HS-27A (cell line): ENCODE measurements at places on chromosomes 4 and X.

GRCh38 chr4:151462554-151462953, 53.6 kb downstream of the FHIP1A start:
- no peak for DNase-seq

GRCh38 chr4:4426511-4427120, 39.7 kb downstream of the NSG1 start:
- DNase-seq, result no peak

DNA sequence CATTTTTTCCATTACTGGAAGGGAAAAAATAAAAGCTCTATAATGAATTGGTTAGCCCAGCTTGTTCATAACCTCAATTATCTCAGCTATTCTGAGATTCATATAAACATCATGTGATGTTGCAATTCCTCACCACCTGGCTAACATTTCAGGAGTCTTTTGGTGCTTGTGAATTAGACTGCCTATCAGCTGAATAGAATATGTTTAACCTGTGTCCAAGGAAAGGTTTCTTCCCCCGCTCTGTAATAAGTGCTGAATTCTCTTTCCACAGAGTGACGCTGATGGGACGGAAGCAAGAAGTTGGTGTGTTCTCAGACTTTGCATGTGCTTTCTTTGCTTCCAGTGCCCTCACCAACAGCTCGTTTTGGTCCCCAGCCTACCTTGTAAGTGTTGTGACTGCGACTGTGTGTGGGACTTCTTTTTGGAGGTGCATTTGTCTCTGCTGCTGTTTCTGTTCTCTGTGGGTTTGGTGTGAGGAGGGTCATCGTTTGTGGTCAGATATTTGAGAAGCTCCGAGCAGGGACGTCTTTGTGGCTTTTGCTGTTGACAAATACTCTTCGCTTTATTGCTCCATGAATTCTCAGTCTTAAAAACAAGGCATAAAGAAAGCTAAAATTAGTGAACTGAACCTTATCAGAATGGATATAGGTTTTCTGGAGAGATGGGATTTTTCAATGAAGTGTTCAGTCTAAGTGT, 61.7 kb downstream of the PPARGC1A start:
- no peak for DNase-seq

DNA sequence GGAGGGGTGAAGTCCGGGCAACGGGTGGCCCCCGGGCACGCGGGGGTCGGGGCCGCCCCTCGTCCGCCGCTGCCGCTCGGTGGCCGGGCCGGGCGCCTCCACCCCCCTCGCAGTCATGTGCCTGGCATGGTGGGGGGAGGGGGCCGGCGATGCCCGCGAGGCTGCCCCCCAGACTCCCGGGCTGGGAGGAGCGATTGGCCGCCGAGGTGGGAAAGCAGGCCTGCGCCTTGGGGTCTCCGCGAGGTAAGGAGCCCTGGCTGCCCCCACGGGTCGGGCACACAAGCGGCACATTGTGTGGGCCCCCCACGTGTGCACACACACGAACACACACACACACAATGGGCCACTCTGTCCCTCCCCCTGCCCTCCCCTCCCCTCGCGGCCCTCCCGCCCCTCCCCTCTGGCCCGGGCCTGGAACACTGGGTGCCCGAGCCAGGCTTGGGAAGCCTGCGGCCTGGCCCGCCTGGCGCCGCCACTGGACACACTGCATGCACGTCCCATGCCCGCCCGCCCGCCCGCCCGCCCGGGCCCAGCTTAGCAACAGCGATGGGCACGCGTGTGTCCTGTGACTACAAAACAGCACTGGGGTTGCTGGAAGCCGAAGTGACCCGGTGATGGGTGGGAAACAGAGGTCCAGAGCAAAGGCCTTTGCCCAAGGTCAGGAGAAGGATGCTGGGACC, 1.3 kb downstream of the SLC6A8 start:
- DNase-seq, result no peak

GRCh38 chr4:74670583-74670982, 123.7 kb downstream of the BTC start:
- no peak for DNase-seq

- DNase-seq, result no peak
Measured at GRCh38 chr4:169540774-169541173, 71.6 kb downstream of the NEK1 start.

DNA sequence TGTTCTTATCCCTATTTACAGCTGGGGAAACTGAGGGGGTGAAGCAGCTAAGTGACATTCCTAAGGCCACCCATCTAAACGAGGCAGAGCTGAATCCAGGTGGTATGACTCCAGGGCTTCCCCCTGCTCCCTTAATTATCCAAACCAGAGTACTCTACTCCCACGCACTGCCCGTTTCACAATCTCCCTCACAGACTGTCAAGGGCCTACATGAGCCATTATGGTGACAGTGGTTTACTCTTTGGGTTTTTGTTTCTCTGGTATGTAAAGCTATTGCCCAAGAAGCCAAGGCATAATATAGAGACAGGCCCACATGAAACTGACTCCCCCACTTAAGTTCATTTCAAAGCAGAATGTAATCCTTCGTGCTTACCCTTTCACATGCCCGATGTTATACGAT, 95.1 kb downstream of the NHS start:
- DNase-seq, result no peak

DNA sequence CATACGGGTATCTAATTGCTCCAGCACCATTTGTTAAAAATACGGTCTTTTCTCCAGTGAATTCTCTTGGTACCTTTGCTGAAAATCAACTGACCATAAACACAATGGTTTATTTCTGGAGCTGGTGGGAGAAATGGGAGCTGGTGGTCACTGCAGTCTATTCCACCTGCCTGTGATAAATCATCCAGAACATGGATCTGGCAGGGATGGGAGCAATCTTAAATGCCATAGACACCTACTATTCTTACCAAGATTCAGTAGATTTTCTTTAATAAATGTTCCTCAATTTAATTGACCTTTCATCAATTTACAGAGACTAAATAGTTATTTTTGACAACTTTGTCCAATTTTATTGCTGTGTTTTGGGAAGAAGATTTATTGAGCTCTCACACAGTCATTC, 68.1 kb downstream of the SLC9A7 start:
- no peak for DNase-seq

- DNase-seq, result no peak
Measured at GRCh38 chrX:40806513-40807220, 71.3 kb upstream of the MED14 start.

DNA sequence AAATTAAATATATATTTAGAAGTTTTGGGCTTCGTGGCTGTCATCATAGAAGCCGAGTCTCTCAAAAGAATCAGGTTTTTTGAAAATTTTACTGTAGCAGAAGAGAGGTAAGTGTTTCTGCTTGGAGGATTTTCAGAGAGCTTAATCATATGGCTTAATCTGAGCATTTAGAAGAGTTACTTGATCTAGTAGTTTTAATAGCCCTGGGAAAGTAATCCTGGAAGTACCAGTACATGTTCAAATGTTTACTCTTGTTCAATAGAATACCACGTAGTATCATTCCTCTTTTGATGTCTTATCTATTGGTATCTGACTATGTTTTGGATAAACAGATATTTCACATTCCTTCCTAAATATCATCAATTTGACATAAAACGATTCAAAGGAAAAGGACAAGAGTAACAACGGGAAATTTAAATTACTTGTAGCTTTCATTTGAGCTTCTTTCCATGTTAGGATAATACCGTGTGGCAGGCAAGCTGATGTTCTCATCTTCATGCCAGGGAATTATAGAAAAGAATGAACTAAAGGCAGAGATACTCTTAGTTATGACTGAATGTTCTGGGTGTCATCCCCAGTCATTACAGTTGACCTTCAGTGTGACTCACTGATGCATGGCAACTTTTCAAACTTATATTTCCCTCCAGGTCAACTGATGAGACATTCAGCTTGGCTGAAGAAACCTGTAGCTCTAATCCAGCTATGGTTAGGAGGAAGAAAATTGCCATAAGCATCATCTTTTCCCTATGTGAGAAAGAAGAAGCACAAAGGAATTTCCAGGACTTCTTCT, 89.8 kb downstream of the FNIP2 start:
- no peak for DNase-seq

- no peak for DNase-seq
Measured at GRCh38 chr4:77095101-77095821, 19.5 kb upstream of the CCNI start.

GRCh38 chr4:147110473-147111367, 165.1 kb upstream of the TTC29 start:
- DNase-seq, result no peak

- DNase-seq, result no peak
Measured at GRCh38 chr4:16573739-16574138, 324.7 kb downstream of the LDB2 start.

GRCh38 chrX:116111497-116111896, 59.0 kb upstream of the AGTR2 start:
- no peak for DNase-seq

GRCh38 chr4:83110970-83111750, 3.4 kb downstream of the PLAC8 start:
- DNase-seq, result no peak

DNA sequence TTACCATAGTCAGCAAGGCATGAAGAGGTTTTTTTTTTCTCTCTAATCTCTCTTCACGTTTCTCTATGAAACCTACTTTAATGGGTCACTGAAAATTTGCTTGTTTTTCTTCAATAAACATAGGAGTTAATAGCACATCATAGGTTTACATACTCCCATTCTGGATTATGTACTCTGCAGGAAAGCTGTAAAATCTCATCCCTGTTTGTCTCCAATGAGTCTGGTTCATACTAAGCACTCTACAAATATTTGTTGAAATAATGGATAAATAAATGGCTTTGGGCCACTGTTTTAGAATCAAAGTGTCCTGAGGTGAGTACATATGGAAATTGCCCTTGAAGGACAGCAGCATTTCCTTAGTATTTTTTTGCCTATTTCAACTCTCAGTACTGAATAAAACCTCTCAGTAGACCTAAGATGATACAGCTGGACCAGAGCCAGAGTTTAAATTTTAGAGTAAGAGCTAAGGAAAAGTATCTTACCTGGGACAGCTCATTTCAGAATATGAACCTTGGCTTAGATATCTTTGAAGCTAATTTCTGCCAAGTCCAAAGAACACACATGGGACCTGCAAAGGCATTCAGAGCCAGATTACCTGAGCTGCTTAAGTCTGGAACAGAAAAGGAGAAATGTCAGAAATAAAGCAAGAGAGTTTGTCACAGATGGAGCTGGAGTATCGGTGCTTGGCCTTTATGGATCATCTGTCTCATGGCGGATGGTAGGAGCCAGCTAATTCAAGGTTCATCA, 34.4 kb downstream of the PF4 start:
- DNase-seq, result no peak

DNA sequence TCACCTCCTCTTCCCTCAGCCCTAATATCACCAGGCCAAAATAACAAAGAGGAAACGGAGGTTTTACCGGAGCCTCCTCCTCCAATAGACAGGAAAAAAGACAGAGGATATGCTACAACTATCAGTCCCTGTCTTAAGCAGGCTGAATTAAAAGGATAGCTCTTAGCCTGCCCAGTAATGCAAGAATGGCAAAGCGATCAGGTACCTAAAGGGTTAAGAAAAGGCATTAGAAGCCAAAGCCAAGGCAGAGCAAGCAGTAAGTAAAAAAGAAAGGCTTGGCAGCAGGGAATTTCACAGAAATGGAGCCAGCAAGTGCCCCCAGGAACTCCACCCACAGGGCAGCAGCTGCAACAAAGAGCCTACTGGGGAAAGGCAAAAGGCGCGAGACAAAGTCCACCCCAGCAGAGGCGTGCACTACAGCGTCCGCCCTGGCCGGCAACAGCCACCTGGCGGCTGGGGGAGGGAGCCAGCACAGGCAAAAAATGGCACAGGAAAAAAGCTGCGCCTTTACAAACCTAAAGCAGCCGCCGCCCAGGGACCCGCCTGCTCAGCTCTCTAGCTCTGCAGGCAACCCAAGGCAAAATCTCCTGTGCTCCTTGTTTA, 220.6 kb upstream of the ZC4H2 start:
- DNase-seq, result no peak

DNA sequence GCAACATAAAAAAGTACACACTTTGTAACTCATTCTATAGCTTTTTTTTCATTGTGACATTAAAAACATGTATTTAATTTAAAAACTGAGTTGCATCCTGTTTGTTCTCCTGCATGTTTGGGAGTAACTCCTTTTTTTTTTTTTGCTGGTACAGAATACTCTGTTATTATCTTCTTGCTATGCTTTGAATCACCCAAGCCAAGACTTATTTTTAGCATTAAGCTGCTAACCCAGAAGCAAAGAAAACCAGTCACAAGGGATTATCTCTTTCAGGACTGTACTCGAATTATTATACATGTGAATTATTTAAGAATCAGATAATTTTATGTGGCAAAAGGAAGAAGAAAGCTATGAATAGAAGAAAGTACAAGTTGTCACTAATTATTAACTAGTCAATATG, 194.9 kb downstream of the ADAMTS3 start:
- DNase-seq, result no peak

- DNase-seq, result no peak
Measured at GRCh38 chrX:46404774-46405173, 140.4 kb downstream of the ZNF674 start.

- DNase-seq, result no peak
Measured at GRCh38 chrX:118594697-118595420, 99.2 kb downstream of the DOCK11 start.

- no peak for DNase-seq
Measured at GRCh38 chr4:122766950-122767349, 34.4 kb downstream of the BBS12 start.

- no peak for DNase-seq
Measured at GRCh38 chr4:108906006-108906405, 143.2 kb upstream of the ETNPPL start.

DNA sequence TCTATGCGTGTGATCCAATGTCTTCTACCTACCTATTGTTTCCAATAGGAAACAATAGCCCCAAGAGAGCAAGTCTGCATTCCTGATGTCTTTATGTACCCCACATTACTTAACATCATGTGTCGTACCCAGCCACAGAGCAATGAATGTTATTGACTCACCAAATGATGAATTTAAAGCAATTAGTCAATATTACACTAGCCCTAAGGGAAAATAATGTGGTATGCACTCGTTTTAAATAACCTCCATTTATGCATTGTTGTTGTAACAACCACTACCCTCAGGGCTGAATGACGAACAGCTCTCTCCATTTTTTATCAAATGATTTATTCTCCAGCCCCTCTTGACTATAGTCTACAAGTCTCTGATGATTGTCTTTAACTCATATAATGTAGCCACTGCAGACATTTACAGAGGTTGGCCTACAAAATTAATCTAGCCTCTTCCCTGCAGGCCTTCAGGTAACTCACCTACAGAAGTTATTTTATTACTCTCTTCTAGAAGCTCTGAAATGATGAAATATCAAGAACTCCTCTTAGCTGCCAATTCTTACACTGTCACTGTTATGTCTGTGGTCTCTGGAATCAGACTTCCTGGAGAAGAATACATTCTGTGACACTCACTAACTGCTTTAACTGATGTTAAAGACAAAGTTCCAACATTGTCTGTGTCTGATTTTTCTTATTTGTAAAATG, 601.7 kb upstream of the GRIA3 start:
- no peak for DNase-seq

DNA sequence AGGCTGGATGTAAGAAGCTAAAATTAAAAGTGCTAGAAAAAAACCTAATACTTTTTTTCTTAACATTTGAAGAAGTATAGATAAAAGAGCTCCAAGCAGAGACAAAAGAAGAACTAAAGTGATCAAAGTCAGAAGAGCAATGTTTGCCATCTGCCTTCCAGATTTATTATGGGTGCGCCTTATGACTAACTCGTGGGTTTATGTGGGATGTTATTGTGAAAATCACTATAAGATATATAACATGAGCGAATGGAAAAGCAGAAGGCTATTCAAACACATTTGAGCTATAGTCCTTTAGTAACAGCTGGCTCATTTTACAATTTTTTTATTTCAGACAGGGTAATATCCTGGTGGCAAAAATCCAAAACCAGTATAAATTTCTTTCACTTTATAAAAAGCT, 1040.7 kb downstream of the RAPGEF2 start:
- DNase-seq, result no peak

- no peak for DNase-seq
Measured at GRCh38 chr4:38266616-38267015, 306.4 kb downstream of the PTTG2 start.
